ENCODE measurements at places on chromosomes 12 and 14.

GRCh38 chr14:101716956-101717662, 44.4 kb upstream of the PPP2R5C start:
- DNase-seq, result no peak

DNA sequence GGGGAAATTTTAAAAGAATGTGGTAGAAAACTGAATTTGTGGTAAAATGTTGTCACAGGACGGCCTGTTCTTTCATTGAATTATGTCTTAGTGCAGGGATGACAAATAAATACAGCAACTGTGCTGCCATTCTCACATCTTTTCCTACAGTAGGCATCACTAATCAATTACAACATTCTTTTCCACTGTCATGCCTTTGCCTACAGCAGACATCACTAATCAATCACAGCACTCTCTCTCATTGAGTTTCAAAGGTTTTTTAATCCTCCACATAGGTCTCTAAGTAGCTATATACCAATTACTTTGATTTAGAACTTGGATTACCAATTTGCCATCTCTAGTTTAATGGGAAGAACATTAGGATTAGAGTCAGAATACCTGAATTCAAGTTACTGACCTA, 30.1 kb downstream of the NTF3 start:
- no peak for DNase-seq

GRCh38 chr14:50363714-50364111, 33.0 kb downstream of the CDKL1 start:
- peak; percentile 87 for DNase-seq

- no peak for DNase-seq
Observed at GRCh38 chr14:102826751-102827675, 49.8 kb downstream of the TRAF3 start.

- no peak for DNase-seq
Observed at GRCh38 chr12:108615918-108616317, 17.8 kb downstream of the SELPLG start.

DNA sequence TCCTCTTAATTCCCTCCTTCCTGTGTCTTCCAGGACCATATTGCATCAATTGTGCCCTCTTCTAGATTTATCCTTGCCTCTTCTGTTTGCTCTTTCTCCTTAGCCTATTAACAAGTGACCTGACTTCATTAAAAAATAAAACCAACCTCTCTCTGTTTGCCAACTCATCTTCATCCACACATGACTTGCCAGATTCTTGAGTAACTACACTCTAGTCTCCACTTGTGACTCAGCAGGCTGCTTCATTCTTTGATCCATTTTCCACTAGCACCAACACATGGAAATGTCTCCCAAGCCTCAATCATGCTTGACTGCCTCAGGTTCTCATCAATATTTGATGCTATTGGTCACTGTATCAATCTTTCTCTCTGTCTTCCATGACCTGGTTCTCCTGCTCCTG, 492.4 kb upstream of the TMPO start:
- no peak for DNase-seq

- no peak for DNase-seq
Observed at GRCh38 chr14:50013198-50013918, 103.0 kb downstream of the VCPKMT start.

- DNase-seq, result no peak
Observed at GRCh38 chr12:99282624-99283023, 364.9 kb upstream of the GARIN6 start.

DNA sequence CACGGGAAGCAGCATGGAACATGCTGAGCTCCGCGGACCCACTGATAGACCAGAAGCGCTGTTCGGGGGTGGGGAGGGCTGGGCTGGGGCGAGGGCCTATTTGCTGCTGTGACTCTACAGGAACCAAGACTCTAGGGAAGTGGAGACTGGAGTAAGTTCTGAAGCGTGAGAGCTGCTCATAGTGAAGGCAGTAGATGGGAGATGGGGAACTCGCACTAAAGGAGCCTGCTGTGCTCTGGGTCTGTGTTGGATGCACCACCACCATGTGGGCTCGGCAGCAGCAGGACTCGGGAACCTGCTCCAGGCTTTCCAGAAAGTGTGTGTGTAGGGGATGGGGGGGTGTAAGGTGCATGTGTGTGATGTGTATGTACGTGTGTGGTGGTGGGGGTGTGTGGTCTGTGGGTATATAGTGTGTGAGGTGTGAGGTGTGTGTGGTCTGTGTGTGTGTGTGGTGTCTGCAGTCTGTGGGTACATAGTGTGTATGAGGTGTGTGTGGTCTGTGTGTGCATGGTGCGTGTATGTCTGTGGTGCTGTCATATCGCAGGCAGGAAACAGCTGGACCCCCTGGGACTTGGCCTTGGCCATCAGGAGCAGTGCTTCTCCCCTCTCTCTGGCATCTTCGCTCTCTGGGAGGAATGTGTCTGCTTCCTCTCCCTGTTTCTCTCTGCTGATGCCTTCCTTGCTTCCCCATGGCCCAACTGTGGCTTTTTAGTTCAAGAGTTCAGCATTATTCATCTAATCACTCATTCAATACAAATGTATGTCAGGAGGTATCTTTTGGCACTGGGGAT, 378.9 kb downstream of the FUT8 start:
- peak; percentile 4 for DNase-seq

GRCh38 chr14:61479746-61480502, 158.5 kb downstream of the PRKCH start:
- DNase-seq, result no peak
